ENCODE measurements at places on chromosomes 3 and 15.

GRCh38 chr3:114154321-114154821 lies 24.5 kb downstream of the DRD3 start:
- no peak for DNase-seq

GRCh38 chr3:42632146-42632545 lies 21.4 kb upstream of the ZBTB47 start:
- DNase-seq = no peak

- DNase-seq = no peak
These were observed 108.3 kb downstream of the TOP2B start for GRCh38 chr3:25556447-25556846.

- no peak for DNase-seq
These were observed 43.2 kb upstream of the CD47 start for GRCh38 chr3:108133858-108134554.

DNA sequence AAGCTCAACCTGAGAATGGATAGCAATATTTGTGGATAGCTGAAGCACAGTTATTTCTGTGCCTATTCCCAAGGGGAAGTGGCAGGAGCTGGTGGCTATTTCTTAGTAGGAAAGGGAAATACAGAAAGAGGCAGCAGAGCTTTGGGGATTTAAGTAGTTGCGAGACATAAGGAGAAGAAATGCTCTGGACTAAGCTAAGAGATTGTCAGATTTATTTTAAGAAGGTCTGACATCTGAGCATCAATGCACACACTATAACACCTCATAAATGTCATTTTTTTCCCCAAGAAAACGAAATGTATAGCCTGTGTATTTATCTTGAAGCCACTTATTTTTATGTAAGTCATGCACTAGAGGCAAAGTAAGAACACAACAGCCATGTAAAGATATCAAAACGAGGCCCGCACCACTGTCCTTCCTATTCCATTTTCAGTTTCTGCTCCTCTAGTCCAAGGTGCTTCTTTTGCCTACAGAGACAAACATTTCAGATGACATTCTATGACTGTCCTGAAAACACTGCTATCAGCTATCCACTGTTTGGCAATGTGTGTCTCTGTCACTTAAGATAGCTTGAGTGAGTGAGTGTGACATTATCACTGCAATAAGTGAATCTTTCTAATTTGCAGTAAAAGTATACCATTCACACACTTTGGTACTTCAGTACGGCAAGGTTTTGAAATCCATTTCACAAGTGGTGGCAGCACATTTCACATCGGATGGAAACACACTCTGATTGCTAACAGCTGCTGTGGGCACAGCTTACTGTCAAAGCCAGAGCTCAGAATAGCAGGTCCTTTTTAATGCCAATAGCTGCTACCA lies 62.7 kb upstream of the ICE2 start:
- no peak for DNase-seq

DNA sequence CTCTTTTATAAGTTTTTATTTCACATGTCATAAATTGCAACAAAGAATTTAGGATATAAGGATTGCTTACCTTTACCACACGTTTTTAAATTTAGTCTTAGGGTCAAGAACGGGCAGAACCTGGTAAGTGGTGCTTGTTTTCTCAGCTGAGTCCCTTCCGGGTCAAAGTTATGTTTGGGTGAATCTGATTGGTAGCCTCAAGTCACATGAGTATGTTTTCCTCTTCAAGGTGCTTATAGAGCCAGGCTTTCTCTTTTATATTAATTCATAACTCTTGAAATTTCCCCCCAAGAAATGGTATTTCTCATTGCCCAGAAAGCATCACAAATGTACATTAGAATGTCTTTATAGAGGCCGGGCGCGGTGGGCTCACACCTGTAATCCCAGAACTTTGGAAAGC lies 415.7 kb upstream of the ROBO2 start:
- DNase-seq = no peak

DNA sequence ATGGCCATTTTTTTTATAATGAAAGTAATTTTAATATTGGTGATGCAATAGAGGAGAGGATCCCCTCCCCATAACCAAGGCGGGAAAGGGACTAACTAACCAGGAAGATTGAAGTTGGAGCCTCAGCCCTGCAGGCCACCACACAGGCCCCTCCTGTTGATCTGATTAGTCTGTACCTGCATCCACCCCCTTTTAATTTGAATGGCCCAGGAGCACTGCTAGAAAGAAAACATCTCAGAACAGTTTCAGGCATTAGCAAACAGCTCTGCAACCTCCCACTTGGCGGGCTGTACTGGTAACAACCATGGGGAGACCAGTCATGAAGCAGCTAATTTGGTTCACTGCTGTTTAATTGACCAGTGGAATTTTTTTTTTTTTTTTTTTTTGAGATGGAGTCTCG lies 10.3 kb downstream of the CAV3 start:
- no peak for DNase-seq

DNA sequence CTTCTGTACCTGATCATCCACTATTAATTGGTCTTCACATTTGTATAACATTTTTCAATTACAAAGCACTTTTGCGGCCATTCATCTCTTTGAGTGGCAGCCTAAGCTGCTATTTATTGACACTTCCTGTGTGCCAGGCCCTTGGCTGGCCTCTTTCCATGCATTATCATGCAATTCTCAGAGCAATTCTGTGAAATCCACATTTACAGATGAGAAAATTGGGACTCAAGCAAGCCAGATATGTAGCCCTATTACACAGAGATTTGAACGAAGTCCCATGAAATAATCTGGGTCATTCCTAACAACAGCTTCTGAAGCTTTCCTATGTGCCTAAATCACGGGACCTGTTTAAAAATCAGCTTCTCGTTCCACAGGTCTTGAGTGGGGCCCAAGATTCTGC lies 17.4 kb downstream of the SLC6A1 start:
- no peak for DNase-seq

DNA sequence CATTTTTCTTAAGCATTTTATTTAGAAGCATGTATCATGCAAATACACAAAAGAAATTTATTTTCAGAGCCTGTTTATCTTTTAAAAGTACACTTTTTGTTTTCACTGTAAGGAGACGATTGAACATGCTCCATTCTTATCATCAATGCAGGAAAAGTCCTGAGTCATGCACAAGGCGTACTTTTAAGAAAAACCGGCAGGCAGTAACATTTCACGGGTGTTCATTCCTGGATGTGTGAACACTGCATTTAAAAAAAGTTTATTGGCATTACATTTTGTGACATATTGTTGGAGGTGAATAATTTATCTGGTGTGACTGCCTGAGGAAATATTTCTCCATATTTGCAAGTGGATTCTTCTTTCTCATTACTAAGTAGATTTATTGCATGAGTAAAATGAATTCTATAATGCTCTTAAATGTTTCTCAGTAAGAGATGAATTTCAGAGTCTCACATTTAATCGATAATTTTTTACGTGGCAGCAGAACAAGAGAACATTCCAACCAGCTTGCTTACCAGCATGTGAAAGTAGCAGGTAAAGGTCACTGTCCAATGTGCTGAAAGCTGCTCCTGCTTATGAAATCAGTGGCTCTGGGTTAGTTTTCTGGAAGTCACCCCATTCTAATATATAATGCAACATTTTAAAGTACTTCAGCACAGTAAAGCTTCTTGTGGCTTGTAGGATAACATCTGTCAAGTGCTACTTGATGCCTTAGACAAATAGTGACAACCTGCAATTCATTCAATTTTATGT lies 87.0 kb downstream of the SV2B start:
- no peak for DNase-seq

DNA sequence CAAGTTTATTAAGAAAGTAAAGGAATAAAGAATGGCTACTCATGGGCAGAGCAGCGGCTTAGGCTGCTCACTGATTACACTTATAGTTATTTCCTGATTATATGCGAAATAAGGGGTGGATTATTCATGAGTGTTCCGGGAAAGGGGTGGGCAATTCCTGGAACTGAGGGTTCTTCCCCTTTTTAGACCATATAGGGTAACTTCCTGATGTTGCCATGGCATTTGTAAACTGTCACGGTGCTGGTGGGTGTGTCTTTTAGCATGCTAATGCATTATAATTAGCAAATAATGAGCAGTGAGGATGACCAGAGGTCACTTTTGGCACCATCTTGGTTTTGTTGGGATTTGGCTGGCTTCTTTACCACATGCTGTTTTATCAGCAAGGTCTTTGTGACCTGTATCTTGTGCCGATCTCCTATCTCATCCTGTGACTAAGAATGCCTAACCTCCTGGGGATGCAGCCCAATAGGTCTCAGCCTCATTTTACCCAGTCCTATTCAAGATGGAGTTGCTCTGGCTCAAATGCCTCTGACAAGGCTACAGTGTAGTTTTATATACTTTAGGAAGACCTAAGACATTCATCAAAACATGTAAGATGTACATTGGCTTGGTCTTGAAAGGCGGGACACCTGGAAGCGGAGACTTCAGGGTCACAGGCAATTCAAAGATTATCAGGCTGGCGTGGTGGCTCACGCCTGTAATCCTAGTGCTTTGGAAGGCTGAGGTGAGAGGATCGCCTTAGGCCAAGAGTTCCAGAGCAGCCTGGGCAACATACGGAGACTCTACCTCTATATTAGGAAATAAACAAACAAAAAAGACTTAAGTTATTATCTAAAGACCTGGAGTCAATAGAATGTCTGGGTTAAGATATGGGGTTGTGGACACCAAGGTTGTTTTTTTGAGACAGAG lies 3.2 kb upstream of the BLOC1S6 start:
- no peak for DNase-seq

- no peak for DNase-seq
These were observed 162.4 kb upstream of the PPP2R3A start for GRCh38 chr3:135803028-135803692.

DNA sequence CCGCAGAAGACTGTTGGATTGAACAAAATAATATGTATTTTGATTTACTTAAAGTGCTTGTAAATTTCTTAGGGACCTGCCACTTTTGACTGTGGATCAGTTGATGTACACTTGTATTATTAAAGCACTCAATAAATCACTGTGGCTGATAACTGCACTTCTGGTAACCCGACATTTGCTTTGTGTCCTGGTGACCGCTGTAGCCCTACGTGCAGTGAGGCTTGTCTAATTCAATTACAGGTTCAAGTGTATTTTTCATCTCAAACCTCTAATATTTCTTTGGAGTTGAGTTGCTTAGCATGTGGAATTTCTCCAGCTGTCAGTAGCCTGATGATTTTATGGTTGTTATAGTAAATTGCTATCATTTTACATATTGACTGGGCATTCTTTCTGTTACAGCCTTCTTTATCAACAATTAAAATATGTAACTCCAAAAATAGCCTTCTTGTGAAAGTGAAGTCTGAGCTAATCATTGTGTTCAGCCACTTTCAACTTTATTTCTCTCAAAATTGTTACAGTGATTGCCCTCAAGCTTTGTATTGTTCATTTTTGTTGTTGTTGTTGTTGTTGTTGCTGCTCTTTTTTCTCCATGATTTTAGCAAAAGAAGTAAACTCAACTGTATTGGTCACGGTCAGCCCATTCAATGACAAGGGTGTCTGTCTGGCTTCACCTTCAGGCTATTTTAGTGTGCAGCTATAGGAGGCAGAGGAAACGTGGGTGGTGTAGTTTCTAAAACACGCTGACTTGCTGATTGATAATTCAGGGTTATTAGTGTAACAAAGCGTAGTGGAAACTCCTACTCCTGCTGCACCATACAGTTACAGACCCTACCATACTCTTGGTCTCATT lies 215.1 kb upstream of the UBE2E1 start:
- no peak for DNase-seq

DNA sequence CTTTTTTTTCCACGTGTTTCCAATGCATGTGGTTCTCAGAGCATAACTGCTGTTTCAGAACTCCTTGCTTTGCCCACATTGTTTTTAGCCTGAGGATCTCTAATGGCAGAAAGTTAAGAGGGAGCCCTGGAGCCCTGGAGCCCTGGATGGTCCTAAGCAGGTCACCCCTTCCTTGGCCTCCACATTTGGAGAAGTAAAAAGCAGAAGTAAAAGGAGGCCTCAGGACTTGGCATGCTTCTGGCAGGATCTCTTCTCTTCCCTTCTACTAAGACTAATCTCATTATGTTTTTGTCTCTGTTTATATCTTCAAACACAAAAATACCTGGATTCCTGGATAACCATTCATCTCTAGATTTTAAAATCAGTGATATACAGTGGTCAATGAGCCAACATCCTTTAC lies 50.1 kb downstream of the P2RY1 start:
- DNase-seq = no peak

DNA sequence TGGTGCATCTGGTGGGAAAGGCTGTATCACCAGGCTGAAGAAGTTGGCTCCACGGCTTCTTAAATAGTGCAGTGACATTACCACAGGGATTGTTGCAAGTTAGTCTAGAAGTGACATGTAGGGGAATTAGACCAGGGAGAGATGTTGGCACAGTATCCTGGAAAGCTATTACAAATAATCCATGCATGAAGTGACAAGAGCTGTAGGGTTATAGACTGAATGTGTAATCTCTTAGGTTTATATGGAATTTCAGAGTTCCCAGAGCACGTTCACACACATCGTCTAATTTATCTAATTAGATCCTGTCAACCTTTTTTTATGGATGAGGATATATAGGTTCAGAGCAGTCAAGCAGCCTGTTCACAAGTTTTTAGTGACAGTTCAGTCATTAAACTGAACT lies 37.3 kb upstream of the APH1B start:
- DNase-seq = no peak

DNA sequence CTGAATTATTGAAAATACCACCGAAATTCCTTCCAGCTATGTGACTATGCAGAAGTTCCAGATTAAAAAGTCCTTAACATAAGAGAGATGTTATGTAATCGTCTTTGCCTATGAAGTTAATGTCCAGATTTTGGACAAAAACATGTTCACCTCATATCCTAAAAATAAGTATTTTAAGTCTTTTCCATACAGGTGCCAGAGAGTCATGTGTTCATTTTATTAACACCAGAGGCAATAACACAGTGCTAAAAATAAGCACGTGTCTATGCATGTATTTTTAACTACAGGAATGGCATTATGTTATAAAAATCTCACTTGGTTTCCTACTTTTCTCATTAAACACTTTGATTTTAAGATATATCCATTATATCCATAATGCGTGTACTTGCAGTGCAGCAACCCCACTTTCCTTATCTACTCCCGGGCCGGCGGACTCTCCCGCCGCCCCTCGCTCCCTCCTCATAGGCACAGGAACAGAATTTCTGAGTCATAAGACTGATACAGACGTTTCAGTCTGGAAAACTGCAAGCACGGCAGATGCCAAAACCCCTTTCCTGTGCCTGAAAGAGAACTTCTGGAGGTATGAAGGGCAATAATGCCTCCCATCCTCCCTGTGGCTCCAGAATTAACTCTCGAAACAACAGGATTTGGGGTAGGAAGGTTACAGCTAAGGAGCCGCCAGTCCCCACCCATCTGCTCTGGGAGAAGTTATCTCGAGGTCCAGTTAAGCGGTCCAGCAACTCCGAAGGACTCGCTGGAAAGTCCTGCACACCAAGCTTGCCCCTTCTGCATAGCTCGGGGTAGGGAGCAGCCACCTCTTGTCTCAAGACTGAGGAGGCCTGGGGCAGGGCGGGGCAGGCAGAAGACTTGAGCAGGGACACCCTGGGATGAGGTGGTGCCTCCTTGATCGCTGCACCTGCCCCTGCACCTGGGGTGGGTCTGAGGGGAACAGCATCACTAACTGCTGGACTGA lies 22.3 kb upstream of the PSTPIP1 start:
- DNase-seq = no peak

GRCh38 chr3:40035177-40035576 lies 225.8 kb downstream of the MYRIP start:
- no peak for DNase-seq

- no peak for DNase-seq
These were observed 213.2 kb upstream of the RGMA start for GRCh38 chr15:93302080-93302765.

GRCh38 chr3:27661797-27662196 lies 60.3 kb downstream of the EOMES start:
- DNase-seq = no peak

- DNase-seq = no peak
These were observed 57.6 kb downstream of the SETMAR start for GRCh38 chr3:4360817-4361216.

GRCh38 chr3:37492977-37493471 lies 318.6 kb upstream of the LRRFIP2 start:
- DNase-seq = no peak

All from stimulated activated naive CD4-positive, alpha-beta T cell (primary cell).